ENCODE measurements at places on chromosomes 4 and X. TPM values are rescaled to one million over a fixed set of nuclear protein-coding genes. Genes with fewer than 3 reads are reported as not detected.

The TMEM31 gene
- not detected for total RNA-seq

The SOX3 gene
- total RNA-seq = not detected

The MBNL3 gene
- total RNA-seq = 7.5 TPM

The DCTD gene
- total RNA-seq = 46.0 TPM

The F8A3 gene
- 7.5 TPM for total RNA-seq

DNA sequence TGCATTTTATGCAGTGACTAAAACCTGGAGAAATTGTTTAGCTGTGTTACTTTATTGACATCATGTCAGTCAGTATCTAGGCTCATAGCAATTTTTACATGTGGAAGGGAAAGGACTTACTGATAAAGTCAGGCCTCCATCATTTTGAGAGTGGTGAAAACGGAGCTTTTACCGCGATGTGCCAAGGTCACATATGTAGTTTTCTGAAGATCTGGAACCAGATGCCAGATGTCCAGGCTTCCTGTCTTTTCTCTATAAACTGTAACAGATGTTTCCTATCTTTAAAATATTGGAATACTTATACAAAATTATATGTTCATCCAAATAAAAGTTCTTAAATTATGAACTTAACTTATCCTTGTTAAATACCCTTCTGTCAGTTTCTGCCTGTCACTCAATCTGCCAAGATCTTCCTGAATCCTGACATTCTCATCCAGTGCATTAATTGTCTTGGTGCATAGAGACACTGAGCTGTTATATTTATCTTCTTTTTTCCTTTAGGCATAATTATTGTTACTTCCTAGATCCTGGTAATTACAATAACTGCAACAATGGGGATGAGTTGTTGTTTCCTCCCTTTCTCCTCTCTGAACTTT is 1646.2 kb upstream of the TENM3 start:
- no peak overlapping the region for H3K4me3 ChIP-seq
- no peaks in the 10 kb centered on the region for H3K36me3 ChIP-seq
- no peak overlapping the region for H3K27ac ChIP-seq
- H3K27me3 ChIP-seq = no peaks in the 10 kb centered on the region
- H3K4me1 ChIP-seq = no peaks in the 10 kb centered on the region
- no peak for DNase-seq

GRCh38 chr4:138868562-138868961 is 147.0 kb upstream of the NOCT start:
- no peak overlapping the region for H3K27ac ChIP-seq
- no peaks in the 10 kb centered on the region for H3K27me3 ChIP-seq
- H3K4me1 ChIP-seq = no peaks in the 10 kb centered on the region
- H3K4me3 ChIP-seq = no peak overlapping the region
- no peak for DNase-seq

GRCh38 chrX:42490111-42490510 is 287.9 kb downstream of the PPP1R2C start:
- no peak for DNase-seq
- H3K27ac ChIP-seq = no peak overlapping the region
- H3K36me3 ChIP-seq = no peaks in the 10 kb centered on the region
- no peaks in the 10 kb centered on the region for H3K27me3 ChIP-seq
- H3K4me3 ChIP-seq = no peak overlapping the region
- H3K4me1 ChIP-seq = no peaks in the 10 kb centered on the region

DNA sequence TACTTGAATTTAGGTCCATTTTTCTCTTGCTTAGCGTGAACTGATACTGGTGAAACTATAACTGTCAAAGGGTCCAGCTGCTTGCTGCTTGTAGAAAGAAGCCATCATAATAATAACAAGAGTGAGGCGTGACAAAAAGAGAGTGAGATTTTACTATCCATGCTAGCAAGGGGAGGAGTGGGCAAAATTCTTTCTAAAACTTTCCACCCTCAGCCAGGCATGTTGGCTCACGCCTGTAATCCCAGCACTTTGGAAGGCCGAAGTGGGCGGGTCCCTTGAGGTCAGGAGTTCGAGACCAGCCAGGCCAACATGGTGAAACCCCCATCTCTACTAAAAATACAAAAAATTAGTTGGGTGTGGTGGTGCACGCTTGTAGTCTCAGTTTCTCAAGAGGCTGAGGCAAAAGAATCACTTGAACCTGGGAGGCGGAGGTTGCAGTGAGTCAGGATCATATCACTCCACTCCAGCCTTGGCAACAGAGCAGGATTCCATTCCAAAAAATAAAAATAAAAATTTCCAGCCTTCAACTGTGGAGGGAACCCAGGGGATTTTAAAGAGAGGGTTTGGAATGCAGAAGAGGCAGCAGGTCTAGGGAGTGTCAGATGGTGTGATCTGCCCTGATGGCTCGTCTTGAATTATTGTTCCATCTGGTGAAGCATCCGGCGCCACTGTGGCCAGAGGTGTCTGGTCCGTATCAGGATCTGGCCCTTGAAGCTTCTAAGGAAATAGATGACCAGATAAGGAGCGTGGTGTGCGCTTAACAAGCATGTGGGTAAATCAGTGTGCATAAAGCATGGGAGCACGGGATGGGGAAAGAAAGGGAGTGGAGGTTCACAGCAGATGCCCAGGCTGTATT is 51.8 kb downstream of the LRP2BP start:
- no peak overlapping the region for H3K4me3 ChIP-seq
- H3K27ac ChIP-seq = no peak overlapping the region
- H3K27me3 ChIP-seq = no peaks in the 10 kb centered on the region
- no peaks in the 10 kb centered on the region for H3K4me1 ChIP-seq

DNA sequence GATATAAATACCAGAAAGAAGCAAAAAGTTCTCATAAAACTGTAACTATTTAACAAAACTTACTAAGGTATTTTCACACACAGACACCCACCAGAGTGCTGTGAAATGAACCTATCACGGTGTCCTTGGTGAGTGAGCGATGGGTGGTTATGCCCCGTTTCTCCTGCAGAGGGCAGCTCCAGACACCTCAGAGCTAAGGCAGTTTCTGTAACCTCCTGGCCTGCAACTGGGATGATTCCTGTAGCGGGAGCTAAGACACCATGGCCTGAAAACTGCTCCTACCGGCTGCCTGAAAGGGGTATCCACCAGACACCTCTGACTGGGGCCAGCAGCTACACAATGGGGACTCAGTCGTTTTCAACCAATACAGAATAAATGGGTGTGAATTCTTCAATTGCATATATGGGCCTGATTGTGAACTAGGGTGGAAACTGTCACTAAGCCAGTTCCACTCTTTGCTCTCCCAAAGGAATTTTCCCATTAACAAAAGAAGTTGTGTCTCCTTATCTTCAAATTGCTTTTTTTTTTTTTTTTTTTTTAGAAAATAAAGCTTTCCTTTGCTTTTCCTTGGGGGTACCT is 2375.8 kb upstream of the TENM3 start:
- no peaks in the 10 kb centered on the region for H3K36me3 ChIP-seq
- no peaks in the 10 kb centered on the region for H3K27me3 ChIP-seq
- no peak for DNase-seq
- no peak overlapping the region for H3K27ac ChIP-seq
- H3K4me3 ChIP-seq = no peak overlapping the region

DNA sequence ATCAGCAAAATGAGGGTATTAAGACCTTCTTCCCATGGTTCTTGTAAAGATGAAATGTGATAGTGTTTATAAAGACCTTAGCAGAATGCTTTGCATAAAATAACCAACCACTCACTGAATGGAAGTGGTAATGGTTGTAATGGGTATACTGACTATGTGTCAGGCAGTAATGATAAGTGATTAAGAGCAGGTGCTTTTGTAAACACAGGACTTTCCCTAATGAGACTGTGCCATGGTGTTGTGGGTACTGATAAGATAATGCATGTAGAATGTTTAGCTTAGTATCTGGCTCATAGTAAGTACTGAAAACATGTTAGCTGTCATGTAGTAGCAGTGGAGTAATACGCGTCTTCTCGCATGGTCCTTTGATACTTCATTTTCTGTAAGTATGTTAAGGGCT is 6.9 kb downstream of the LSM6 start:
- H3K27me3 ChIP-seq = no peaks in the 10 kb centered on the region
- H3K4me1 ChIP-seq = peaks cover 13% of the 10 kb centered on the region
- no peak overlapping the region for H3K4me3 ChIP-seq
- no peak for DNase-seq
- no peak overlapping the region for H3K27ac ChIP-seq

- DNase-seq = no peak
- no peak overlapping the region for H3K4me3 ChIP-seq
- H3K27ac ChIP-seq = no peak overlapping the region
These were observed 424.3 kb downstream of the SLITRK2 start for GRCh38 chrX:146241902-146242301.

DNA sequence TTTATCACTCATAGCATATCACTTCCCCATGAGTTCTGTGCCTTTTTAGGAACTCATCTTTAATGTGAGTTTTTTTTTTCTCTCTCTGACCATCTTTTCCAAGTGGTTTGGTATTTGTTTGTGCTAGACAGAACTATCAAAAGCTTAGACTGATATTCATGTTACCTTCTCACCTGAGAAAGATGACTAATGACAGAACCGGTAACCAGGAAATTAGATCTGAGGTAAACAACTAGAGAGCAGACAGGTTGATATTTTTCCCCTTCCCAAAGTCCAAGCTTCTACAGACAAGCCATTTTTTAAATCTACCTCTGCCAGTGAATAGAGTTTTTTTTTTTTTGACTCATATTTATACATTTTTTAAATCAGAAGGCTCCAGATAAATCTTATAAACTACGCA is 17.0 kb upstream of the SRD5A3 start:
- no peaks in the 10 kb centered on the region for H3K4me1 ChIP-seq
- H3K36me3 ChIP-seq = no peaks in the 10 kb centered on the region
- H3K4me3 ChIP-seq = no peak overlapping the region
- no peak overlapping the region for H3K27ac ChIP-seq
- no peak for DNase-seq

DNA sequence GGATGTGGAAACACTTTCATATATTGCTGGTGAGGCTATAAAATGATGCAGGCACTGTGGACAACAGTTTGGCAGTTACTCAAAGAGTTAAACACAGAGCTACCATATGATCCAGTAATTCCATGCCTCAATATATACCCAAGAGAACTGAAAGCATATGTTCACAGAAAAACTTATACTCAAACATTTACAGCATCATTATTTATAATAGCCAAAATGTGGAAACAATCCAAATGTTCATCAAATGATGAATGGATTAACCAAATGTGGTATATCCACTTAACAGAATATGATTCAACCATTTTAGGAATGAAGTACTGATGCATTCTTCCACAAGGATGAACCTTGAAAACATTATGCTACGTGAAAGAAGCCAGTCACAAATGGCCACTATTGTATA is 603.8 kb downstream of the IQCM start:
- no peaks in the 10 kb centered on the region for H3K36me3 ChIP-seq

DNA sequence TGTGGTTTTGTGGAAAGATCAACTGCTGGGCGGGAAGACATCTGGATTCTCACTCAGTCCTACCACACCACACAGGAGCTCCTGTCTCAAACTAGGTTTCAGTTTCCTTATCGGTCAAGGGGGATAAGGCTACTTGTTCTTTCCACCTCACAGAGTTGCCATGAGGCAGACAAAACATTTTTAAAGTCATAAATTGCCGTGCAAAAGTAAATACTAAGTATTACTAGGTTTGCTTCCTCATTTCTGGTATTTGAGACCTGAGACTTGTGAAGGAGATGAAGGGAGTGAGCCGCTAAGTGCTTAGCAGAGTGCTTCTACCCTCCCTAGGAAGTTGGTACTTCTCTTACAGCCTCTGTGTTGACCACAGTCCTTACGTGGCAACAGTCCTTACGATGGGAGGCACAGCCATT is 1.5 kb downstream of the LAP3 start:
- H3K27me3 ChIP-seq = no peaks in the 10 kb centered on the region
- peak overlapping the region; percentile 99 for H3K4me3 ChIP-seq
- H3K4me1 ChIP-seq = no peaks in the 10 kb centered on the region
- H3K27ac ChIP-seq = peak overlapping the region; percentile 97
- DNase-seq = no peak
- H3K36me3 ChIP-seq = no peaks in the 10 kb centered on the region

- no peaks in the 10 kb centered on the region for H3K4me1 ChIP-seq
- H3K27ac ChIP-seq = no peak overlapping the region
- H3K27me3 ChIP-seq = no peaks in the 10 kb centered on the region
- H3K4me3 ChIP-seq = no peak overlapping the region
- H3K36me3 ChIP-seq = no peaks in the 10 kb centered on the region
- DNase-seq = no peak
These were observed 24.4 kb downstream of the BLOC1S4 start for GRCh38 chr4:6740347-6740746.

DNA sequence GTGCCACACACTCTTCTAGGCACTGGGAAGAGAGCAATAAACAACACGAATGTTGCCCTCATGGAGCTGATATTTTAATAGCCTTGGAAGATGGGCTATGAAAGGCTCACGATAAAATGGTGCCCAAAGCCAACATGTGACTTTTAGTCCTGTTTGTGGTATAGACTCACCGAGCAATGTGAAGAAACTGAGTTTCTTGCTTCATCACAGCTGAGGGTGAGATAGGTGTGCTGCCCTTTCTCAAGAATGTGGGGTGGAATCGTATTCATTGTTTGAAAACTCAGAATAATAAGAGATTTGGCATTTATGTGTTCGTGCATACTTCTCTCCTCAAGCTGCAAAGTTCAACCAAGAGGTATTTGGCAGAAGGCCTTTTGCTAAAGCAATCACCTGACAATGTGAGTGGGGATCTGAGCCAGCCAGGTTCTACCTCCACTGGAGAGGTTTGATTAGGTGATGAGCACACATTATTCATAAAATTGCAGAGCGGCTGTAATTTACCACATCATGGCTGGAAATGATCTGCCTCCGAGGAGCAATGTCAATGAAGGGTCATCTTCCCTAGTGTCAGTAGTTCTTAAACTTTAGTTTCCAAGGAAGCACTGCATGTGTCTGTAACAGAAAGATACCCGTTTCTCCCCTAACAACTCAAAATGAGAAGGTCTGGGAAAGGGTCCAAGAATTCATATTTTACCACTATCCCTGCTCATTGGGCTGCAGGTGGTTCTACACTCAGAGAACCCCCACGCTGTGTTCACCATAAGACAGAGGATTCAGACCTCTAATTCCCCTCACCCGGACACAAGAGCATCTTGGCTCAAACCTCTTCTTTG is 41.9 kb upstream of the CBR4 start:
- no peak overlapping the region for H3K4me3 ChIP-seq
- peaks cover 12% of the 10 kb centered on the region for H3K4me1 ChIP-seq
- H3K27ac ChIP-seq = peak overlapping the region; percentile 38
- no peaks in the 10 kb centered on the region for H3K36me3 ChIP-seq

GRCh38 chr4:4417886-4418285 is 31.0 kb downstream of the NSG1 start:
- no peak overlapping the region for H3K4me3 ChIP-seq
- no peak overlapping the region for H3K27ac ChIP-seq
- no peaks in the 10 kb centered on the region for H3K4me1 ChIP-seq
- peak; percentile 30 for DNase-seq

GRCh38 chr4:102843273-102843672 is 15.9 kb upstream of the UBE2D3 start:
- H3K27ac ChIP-seq = no peak overlapping the region
- H3K36me3 ChIP-seq = no peaks in the 10 kb centered on the region
- no peaks in the 10 kb centered on the region for H3K27me3 ChIP-seq

- no peak overlapping the region for H3K4me3 ChIP-seq
- H3K4me1 ChIP-seq = no peaks in the 10 kb centered on the region
- no peaks in the 10 kb centered on the region for H3K36me3 ChIP-seq
- H3K27me3 ChIP-seq = no peaks in the 10 kb centered on the region
- no peak overlapping the region for H3K27ac ChIP-seq
- no peak for DNase-seq
These were observed 309.4 kb downstream of the PPP3CA start for GRCh38 chr4:101037938-101038413.
